ENCODE measurements at places on chromosomes 4 and X. TPM values are rescaled to one million over a fixed set of nuclear protein-coding genes. Genes with fewer than 3 reads are reported as not detected.

PNMA5 gene
- not detected for total RNA-seq

SOWAHD gene
- total RNA-seq, result 0.28 TPM

RBMXL3 gene
- total RNA-seq, result not detected

CXCL3 gene
- total RNA-seq, result not detected

CLTRN gene
- under 0.01 TPM for total RNA-seq

SLC49A3 gene
- under 0.01 TPM for total RNA-seq

SPACA5 gene
- total RNA-seq, result not detected

BBS12 gene
- total RNA-seq, result 5.9 TPM

DNA sequence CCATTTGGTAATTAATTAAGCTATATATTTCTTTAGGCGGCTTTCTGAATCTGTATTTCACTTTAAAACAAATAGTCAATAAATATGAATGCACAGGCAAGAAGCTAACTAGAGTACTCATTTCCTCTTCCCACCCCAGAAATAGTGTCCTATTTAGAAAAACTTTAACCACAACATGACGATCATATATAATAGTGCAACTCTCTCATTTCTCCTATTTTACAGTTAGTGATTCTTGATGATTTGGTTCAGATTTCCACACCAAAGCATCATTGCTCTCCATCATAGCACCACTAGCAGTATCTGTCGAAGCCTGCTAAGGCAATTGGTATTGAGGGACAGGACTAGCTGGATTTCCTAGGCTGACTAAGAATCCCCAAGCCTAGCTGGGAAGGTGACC, 184.0 kb upstream of the GALNTL6 start:
- DNase-seq, result no peak

- DNase-seq, result no peak
Observed at GRCh38 chr4:78047366-78047765, 9.8 kb upstream of the FRAS1 start.

GRCh38 chr4:24978291-24979075, 52.3 kb downstream of the LGI2 start:
- DNase-seq, result no peak

DNA sequence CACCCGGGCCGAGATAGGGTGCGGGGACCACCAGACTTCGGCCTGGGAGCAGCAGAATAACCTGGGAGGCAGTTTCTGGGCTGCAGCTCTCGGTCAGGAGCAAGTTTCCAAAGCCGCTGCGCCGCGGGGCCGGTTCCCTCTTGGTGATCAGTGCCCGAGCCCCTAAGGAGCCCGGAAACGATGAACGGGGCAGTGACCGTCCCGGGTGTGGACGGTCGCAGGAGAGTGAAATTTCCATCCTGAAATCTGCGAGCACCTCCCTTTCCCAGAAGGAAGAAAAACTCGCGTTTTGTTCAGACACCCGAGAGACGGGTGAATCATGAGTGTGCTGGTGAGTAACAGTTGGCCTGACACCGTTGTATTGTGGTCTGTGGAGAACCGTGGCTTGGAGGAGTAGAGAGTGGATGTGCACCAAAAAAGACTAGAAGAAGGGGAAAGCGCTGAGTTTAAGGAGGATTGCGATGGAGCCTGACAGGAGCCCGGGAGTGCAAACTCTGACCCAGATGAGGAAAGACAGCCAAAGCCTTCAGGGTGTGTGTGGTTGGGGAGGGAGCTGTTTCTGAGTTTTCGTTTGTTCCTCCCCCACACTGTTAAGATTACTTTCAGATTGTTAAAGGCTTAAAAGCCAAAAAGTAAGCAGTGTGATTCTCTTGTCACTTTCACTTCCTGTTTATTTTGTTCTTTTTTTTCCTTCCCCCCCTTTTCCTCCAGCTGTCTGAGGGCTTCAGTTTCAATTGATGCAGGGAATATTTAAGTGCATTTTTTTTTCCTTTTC, 828 bp downstream of the MCUB start:
- DNase-seq, result peak; percentile 81

DNA sequence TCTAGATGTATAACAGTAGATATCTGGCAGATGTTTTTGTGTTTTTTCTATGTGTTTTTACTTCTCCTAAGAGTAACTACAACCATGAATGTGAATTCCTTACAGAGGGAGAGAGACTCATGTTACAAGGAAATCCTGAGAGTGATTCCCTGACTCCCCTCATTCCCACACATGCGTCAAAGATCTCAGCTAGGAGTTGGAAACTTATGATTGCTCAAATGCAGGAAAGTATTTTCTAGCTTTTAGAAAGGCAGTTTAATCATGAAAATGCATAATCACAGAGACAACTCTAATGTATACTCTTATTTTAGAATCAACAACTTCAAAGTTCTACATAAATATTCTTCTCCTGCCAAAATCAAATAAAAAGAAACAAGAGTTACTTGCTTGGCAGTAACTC, 121.8 kb downstream of the PDE5A start:
- peak; percentile 63 for DNase-seq

DNA sequence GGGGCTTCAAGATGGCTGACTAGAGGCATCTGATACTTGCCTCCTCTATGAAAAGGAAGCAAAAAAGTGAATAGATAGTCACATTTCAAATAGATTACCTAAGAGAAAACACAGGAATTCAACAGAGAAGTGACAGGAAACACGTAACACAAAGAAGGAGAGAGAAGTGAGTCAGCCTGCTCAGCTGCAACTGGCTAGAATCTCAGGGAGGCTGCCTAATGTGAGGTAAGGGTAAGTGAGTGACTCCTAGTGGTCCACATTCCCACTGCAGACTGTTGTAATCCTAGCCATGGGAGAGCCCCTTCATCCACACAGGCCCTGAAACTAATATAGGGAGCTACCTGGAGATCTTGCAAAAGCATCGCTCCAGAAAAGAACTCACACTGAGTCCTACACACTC, 179.2 kb downstream of the SLC7A11 start:
- peak; percentile 79 for DNase-seq

GRCh38 chr4:106323119-106323518, 6.8 kb downstream of the AIMP1 start:
- DNase-seq, result no peak

DNA sequence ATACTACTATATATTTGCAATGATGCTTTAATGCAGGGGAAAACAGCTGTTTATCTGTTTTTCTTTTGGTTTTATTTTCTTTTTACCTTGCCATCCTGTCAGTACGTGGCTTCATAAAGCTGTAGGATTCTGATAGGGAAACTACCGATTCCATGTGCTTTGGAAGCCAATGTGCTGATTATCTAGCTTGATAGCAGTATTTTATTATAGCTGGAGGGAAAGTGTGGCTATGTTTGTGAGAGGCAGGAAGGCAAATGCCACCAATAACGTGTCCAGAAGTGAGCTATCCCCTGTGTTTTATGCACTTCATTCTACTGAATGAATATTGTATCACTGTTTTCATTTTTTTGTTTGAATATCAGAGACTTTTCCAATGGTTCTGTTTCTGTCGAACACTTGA, 43.7 kb downstream of the IL15 start:
- no peak for DNase-seq

GRCh38 chrX:10183760-10184159, 27.0 kb downstream of the CLCN4 start:
- DNase-seq, result no peak

DNA sequence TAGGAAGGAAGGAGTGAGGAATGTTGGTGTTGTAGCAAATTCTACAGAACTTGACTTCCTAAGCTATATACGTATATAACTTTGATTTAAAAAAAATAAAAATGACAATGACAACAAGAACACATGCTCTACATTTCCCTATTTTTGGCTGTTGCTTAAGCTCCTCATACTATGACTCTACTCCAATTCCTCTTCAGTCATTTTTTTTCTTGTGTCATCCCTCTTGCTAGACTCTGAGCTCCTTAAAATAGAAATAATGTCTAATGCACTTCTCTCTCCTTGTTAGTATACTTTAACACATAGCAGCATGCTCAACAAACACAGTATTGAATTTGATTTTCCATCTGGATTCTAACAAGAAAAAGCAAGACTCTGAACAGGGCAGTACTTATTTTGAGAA, 144.0 kb downstream of the HDX start:
- no peak for DNase-seq

GRCh38 chrX:26442340-26442739, 226.4 kb downstream of the MAGEB5 start:
- peak; percentile 26 for DNase-seq

- no peak for DNase-seq
Observed at GRCh38 chr4:175745329-175745728, 66.7 kb downstream of the GPM6A start.

- DNase-seq, result no peak
Observed at GRCh38 chr4:147778942-147779341, 47.1 kb downstream of the ARHGAP10 start.

- DNase-seq, result peak; percentile 6
Observed at GRCh38 chrX:13597874-13598273, 28.5 kb downstream of the EGFL6 start.

DNA sequence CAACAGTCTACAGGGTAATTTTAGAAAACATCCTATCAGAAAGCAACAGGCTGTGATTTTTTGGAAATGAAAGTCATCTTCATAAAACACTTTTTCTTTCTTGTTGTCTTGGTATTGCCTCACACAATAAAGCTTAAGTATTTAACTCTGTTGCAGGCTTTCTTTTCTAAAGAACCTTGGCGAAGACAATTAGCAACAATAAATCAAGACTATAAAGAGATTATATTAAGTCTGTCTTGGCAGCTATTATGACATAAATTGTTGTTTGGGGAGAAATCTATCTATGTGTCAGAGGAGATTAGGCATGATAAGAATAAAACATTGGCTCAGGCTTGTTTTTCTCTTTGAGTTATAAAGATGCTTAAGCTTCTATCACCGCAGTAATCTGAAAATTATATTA, 1774.8 kb downstream of the ARAP2 start:
- no peak for DNase-seq

GRCh38 chr4:101221294-101221693, 126.0 kb downstream of the PPP3CA start:
- peak; percentile 12 for DNase-seq

GRCh38 chr4:59380841-59381366, 1819.2 kb upstream of the ADGRL3 start:
- no peak for DNase-seq

DNA sequence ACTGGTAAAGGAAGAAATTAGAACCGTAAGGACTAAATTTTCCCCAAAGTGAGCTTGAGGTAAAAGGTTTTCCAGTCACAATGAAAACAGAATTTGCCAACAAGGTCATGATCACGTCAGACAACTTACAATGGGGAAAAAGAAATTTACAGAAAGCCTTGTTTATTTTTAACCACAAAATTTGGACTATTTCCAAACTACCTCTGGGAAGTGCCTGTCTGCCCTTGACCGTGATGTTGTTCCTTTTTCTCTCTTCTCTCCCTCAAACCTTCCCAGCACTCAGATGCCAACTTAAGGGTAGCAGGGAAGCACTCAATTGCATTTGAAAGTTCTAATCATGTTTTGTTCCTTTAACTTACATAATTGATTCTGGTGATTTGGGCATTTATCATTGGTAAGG, 32.5 kb downstream of the MEPE start:
- DNase-seq, result no peak

- DNase-seq, result peak; percentile 24
Observed at GRCh38 chr4:182808673-182809416, 108.3 kb downstream of the DCTD start.

DNA sequence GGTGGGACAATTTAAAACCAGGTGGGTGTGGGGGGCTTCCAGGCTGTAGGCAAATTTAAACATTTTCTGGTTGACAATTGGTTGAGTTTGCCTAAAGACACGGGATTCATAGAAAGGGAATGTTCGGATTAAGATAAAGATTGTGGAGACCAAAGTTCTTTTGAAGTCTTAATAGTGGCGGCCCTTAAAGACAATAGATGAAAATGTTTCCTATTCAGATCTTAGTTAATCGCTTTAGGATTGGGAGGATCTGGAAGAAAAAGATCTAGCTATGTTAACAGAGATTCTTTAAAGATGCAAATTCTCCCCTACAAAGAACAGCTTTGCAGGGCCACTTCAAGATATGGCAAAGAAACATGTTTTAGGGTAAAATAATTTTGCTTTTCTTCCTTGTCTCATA, 4.8 kb downstream of the CNGA1 start:
- no peak for DNase-seq

GRCh38 chr4:169225058-169225751, 45.6 kb downstream of the SH3RF1 start:
- DNase-seq, result peak; percentile 98

DNA sequence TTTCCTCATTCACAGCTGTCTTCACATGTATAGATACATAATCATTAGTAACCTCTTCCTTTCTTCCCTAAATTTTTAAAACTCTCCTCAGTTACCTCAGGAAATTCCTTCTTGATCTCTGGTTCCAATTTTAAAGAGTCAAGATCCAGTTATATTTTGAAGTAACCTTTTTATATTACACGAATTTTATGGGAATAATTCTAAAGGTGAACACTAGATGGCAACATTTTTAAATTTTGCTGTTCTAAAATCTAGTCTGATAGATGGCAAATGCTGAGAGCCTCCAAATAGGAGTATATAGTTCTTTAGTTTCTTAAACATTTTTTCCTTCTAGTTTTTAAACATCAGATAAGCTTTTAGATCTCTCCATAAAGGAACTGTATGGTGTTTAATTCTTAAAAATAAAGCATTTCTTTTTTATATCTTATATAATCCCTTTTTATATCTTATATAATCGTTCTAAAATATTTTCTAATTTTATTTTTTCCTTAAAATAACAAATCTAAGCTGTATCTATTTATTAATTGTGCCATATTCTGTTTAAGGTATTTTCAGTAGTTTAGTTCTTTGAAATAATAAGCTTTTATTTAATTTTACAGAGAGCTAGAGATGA, 37.9 kb upstream of the PAPSS1 start:
- peak; percentile 44 for DNase-seq

GRCh38 chr4:44583393-44583792, 68.0 kb downstream of the YIPF7 start:
- DNase-seq, result no peak

All from IMR-90 (cell line).